ENCODE measurements at places on chromosomes 16 and 17.

DNA sequence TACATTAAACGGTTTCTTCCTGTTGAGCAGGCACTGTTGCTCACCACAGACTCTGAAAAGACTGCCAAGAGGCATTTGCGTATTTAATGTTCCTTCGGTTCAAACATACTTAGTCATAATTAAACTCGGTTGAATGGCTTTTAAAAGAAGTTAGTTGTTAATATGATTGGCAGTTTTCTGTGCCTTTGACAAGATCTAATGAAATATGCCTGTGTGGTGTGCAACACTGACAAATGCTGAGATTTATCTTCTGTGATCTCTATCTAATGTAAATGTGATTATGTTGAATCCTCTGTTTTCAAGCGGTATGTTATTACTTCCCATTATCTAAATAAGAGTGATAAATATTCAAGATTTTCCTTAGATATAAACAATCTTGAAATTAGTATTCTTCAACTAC, 1046.6 kb downstream of the CDH8 start:
- DNase-seq, result no peak

GRCh38 chr16:24151482-24151939, 104.6 kb upstream of the CACNG3 start:
- DNase-seq, result no peak

- no peak for DNase-seq
Observed at GRCh38 chr16:84026606-84027005, 16.0 kb downstream of the SLC38A8 start.

DNA sequence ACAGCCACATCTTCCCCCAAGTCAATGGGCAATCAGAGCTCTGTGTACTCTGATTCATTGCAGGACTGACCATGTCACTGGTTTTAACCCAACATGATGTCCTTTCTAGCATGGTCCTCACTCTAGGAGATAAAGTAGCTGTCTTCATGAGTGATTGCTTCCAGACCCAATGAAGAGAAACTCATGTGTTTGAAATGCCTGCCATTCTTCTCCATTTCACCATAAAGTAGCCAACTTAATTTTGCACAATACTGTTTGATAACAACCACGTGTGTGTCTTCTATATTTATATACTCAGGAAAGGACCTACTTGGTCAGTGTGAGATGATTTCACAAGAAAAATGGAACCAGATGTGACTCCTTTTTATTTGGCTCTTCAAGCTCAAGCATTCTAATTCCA, 172.5 kb downstream of the AXIN2 start:
- no peak for DNase-seq

DNA sequence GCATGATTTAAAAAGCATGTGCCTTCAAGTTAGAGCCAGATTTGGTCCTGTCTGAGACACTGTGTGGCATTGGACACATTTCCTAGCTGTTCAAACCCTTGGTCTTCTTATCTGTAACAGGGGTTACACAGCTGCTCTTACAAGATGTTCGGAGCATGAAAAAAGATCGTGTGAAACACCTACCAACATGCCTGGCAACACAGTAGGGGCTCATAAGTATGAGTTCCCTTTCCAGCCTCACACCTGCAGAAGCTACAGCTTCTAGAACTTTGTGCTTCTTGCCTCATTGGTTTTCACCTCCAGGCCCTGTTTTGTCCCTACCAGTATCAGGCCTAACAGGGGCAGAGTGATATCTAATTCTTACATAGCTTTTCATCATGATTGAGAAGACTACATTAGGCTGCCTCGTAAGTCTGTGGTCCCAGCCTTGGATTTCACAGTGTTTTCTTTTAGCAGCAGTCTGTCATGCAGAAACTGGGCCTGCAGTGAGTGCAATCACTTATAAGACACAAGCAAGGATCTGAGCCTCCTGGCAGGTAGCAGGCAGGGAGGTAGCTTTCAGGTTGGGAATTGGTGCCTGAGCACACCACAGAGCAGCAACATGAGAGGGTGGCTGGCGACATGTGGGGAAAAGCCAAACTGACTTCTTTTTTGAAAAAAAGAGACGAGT, 78.8 kb downstream of the CCDC182 start:
- DNase-seq, result no peak

DNA sequence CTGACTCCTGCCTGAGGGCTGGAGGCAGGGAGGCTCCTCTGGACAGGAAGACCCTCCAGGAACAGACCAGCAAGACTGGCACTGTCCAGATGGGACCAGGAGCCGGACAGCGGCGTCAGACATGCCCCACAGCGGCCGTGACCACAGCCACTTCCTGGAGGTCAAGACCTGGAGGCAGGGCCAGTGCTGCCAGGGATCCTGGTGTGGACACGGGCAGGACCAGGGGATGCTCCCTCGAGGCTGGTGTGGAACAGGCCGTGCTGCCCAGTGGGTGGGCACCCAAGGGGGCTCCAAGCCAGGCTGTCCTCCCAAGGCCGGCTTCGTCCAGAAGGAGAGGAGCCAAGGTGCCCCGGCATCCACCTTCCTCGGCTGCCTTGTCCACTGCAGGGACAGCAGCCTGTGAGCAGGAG, 4.5 kb upstream of the CCDC57 start:
- no peak for DNase-seq

DNA sequence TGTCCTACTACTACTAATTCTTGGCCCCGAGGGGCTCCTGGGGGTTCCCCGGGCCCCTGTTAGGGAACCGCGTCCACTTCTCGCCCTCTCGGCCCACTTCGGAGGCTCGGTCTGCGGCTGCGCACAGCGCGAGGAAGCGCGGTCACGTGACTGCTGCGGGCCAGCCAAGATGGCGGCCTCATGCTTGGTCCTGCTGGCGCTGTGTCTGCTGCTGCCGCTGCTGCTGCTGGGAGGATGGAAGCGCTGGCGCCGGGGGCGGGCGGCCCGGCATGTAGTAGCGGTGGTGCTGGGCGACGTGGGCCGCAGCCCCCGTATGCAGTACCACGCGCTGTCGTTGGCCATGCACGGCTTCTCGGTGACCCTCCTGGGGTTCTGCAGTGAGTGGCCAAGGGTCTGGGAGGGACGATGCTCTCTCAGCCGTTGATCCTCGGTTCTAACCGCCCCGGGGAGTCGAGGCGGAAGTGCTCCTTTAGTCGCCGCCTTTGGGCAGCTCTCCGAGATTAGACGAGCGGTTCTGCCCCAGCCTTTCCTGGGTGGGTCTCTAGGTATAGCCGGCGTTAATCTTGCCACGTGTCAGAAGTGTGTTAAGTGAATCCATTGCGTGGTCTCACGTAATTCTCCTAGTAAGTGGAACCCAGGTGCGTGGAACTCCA, at the start of gene ALG1:
Gene ALG1, plus strand, starts transcription at position 163 of the 653 bp plus-strand sequence. Its CDS starts 7 bp downstream, at position 170.
- peak; percentile 21 for DNase-seq

GRCh38 chr17:79088247-79088996, 13.8 kb downstream of the ENGASE start:
- DNase-seq, result no peak

- DNase-seq, result no peak
Observed at GRCh38 chr16:50351116-50351515, 17.7 kb downstream of the BRD7 start.

DNA sequence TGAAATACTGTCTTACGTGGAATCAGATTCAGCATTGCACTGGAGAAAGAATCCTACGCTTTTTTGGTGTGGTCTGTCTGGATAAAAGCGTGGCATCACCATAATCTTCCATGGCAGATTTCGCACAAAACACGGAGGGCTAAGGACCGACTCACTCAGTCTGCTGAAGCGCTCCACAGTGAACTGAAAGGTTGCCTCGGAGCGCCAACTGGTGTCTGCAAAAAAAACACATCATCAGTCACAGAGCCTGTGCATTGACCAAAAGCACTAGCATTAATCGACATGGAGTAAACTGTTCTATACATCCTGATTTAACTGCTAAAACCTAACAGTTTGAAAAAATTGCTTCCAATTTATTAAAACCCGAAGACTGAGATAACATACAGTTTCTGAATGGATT, 40.5 kb downstream of the USP7 start:
- DNase-seq, result no peak

GRCh38 chr16:10738231-10739077, 5.2 kb upstream of the NUBP1 start:
- no peak for DNase-seq

DNA sequence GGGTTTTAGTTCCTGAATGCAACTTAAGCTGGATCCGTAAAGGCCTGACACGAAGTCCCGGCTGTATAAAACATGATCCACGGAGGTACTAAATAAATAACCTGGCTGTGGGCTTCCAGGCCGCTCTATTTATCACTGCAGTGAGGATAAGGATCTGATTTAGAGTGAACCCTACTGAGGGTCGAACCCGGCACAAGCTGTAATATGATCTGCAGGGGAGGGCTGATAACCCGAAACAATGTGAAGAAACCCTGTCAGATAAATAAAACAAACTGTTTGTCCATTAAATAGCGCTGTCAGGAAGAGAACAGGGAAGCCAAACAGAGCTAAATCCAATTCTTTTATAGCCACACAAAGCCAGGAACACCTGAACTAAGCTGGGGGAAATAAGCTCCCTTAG, 375.6 kb upstream of the SALL1 start:
- DNase-seq, result no peak

GRCh38 chr17:48915459-48916282, 7.5 kb downstream of the UBE2Z start:
- no peak for DNase-seq

DNA sequence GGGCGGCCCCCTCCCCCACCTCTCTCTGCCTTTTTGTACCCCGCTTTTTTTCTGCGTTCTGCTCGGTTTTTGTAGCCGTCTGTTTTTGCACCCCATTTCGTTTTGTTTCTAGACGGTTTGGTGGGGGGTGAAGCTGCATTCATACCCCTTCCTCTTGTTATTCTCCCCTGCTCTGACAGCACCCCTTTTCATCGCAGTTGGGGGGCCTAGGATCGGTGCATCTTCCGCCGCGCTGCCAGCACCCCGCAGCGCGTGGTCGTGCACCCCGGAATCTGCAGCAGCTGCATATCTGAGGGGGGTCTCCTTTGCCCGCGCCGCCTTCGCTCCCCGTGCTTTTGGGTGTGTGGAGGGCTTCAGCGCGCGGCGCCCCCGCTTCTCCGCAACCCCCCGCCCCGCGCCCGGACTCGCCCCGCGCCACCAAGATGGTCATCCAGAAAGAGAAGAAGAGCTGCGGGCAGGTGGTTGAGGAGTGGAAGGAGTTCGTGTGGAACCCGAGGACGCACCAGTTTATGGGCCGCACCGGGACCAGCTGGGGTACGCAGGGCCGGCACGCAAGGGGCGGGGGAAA, 455 bp downstream of the ATP1B2 start:
- DNase-seq, result no peak

DNA sequence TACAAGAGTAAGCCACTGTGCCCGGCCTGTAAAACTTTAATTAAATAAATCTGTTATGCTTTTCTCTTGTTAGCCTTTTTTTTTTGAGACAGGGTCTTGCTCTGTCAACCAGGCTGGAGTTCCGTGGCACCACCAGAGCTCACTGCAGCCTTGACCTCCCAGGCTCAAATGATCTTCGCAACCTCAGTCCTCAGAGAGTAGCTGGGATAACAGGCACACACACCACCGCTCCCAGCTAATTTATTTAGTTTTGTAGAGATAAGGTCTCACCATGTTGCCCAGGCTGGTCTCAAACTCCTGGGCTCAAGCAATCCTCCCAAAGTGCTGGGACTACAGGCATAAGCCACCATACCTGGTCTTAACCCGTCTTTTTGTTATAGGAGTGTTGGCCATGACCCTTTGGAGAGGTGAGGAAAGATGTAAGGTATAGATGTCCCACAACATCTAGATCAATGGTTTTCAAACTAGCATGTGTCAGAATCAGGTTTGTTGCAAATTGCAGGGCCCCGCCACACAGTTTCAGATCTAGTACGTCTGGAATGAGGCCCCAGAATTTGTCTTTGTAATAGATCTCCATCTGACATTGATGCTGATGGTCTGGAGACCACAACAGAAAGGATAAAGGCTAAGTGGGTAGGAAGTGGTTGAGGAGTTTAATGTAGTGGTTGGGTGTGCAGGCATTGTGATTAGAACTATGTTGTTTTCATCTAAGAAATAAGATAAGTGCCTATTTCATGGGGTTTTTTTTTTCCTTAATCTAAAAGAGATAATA, 4.3 kb upstream of the GGA2 start:
- no peak for DNase-seq

GRCh38 chr17:17993366-17993765, 20.7 kb downstream of the DRC3 start:
- no peak for DNase-seq

- DNase-seq, result no peak
Observed at GRCh38 chr16:11393861-11394592, 48.8 kb downstream of the RMI2 start.

DNA sequence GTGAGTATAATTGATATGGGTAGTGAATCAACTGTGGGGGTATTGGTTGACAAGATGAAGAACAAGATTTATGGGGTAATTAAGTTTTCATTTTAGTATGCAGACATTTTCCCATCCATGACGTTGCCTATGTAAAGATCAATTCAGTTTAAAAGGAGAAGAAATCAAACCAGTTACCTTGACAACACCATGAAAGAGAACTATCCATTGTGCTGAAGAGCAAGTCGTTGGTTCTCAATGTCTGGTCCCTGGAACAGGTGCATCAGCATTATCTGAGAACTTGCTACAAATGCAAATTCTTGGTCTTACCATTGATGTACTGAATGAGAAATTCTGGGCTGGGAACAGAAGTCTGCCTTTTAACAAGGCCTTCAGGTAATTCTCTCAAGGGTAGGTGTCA, 801 bp upstream of the OR4D2 start:
- peak; percentile 11 for DNase-seq

DNA sequence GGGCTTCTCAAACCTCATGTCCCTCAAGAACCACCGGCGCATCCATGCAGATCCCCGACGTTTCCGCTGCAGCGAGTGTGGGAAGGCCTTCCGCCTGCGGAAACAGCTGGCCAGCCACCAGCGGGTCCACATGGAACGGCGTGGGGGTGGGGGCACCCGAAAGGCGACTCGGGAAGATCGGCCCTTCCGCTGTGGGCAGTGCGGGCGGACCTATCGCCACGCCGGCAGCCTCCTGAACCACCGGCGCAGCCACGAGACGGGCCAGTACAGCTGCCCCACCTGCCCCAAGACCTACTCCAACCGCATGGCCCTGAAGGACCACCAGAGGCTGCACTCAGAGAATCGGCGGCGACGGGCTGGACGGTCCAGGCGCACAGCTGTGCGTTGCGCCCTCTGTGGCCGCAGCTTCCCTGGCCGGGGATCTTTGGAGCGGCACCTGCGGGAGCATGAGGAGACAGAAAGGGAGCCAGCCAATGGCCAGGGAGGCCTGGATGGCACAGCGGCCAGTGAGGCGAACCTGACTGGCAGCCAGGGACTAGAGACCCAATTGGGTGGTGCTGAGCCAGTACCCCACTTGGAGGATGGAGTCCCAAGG, 5.9 kb downstream of the ZNF646 start:
- no peak for DNase-seq

- DNase-seq, result no peak
Observed at GRCh38 chr17:51373489-51374152, 113.3 kb downstream of the UTP18 start.

- no peak for DNase-seq
Observed at GRCh38 chr17:47995241-47995935, 24.5 kb downstream of the CDK5RAP3 start.

- no peak for DNase-seq
Observed at GRCh38 chr16:69741951-69742904, 12.5 kb downstream of the NOB1 start.

GRCh38 chr16:9840761-9841665, 341.2 kb downstream of the GRIN2A start:
- DNase-seq, result no peak

- no peak for DNase-seq
Observed at GRCh38 chr16:56974549-56975300, 13.0 kb downstream of the CETP start.
